Muscle of leg (tissue), 16 donors: ENCODE measurements at places on chromosomes 2 and 18. TPM values are rescaled to one million over a fixed set of nuclear protein-coding genes. Genes with fewer than 3 reads are reported as not detected.

GRCh38 chr2:204625135-204625534 is 79.9 kb downstream of the PARD3B start:
- DNase-seq, result peak; percentile 9
- no peaks in the 10 kb centered on the region for H3K27me3 ChIP-seq

GRCh38 chr2:202604699-202605098 is 30.1 kb upstream of the FAM117B start:
- no peaks in the 10 kb centered on the region for H3K36me3 ChIP-seq
- no peak for DNase-seq
- H3K27me3 ChIP-seq, result no peaks in the 10 kb centered on the region
- H3K27ac ChIP-seq, result no peak overlapping the region

- H3K4me1 ChIP-seq, result peaks cover 13% of the 10 kb centered on the region
- no peaks in the 10 kb centered on the region for H3K27me3 ChIP-seq
- H3K4me3 ChIP-seq, result peak overlapping the region; percentile 77
- no peaks in the 10 kb centered on the region for H3K36me3 ChIP-seq
- peak overlapping the region; percentile 76 for H3K27ac ChIP-seq
- peak; percentile 77 for DNase-seq
These were observed 963 bp downstream of the INPP1 start for GRCh38 chr2:190344276-190344827.

DNA sequence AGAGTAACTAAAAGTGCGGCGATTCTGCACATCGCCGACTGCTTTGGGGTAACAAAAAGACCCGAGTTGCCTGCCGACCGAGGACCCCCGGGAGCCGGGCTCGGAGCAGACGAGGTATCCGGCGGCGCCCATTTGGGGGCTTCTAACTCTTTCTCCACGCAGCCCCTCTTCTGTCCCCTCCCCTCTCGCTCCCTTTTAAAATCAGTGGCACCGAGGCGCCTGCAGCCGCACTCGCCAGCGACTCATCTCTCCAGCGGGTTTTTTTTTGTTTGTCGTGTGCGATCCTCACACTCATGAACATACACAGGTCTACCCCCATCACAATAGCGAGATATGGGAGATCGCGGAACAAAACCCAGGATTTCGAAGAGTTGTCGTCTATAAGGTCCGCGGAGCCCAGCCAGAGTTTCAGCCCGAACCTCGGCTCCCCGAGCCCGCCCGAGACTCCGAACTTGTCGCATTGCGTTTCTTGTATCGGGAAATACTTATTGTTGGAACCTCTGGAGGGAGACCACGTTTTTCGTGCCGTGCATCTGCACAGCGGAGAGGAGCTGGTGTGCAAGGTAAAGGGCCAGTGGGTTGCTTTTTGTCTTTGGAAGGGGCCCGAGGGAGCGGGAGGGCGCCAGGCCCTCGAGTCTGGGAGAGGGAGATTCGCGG is 1.4 kb downstream of the TRIB2 start:
- H3K4me1 ChIP-seq, result peaks cover 34% of the 10 kb centered on the region
- H3K27me3 ChIP-seq, result peaks cover 7% of the 10 kb centered on the region
- peaks cover 3% of the 10 kb centered on the region for H3K36me3 ChIP-seq
- peak overlapping the region; percentile 95 for H3K4me3 ChIP-seq
- peak; percentile 67 for DNase-seq

DNA sequence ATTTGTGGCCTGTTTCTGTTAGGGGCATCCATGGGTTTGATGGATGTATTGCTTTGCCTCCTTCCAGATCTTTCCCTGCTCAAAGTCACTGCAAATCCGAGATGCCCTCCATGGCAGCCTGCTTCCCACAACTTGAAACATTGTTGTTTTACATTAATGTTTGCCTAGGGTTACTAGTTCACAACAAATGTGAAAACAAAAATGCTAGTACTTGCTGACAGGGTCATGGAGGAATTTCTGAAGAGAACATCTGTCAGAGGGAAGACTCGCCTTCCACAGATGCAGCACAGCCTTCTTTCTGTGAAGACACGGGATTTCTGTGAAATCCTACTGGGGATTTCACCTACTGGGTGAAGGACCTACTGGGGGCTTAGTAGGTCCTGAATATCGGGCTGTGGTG is 260.0 kb upstream of the FN1 start:
- H3K4me3 ChIP-seq, result no peak overlapping the region
- no peaks in the 10 kb centered on the region for H3K27me3 ChIP-seq
- no peak for DNase-seq
- H3K4me1 ChIP-seq, result no peaks in the 10 kb centered on the region
- no peaks in the 10 kb centered on the region for H3K36me3 ChIP-seq

- no peaks in the 10 kb centered on the region for H3K27me3 ChIP-seq
- DNase-seq, result no peak
- no peaks in the 10 kb centered on the region for H3K36me3 ChIP-seq
These were observed 53.5 kb upstream of the NDUFV2 start for GRCh38 chr18:9048808-9049494.

DNA sequence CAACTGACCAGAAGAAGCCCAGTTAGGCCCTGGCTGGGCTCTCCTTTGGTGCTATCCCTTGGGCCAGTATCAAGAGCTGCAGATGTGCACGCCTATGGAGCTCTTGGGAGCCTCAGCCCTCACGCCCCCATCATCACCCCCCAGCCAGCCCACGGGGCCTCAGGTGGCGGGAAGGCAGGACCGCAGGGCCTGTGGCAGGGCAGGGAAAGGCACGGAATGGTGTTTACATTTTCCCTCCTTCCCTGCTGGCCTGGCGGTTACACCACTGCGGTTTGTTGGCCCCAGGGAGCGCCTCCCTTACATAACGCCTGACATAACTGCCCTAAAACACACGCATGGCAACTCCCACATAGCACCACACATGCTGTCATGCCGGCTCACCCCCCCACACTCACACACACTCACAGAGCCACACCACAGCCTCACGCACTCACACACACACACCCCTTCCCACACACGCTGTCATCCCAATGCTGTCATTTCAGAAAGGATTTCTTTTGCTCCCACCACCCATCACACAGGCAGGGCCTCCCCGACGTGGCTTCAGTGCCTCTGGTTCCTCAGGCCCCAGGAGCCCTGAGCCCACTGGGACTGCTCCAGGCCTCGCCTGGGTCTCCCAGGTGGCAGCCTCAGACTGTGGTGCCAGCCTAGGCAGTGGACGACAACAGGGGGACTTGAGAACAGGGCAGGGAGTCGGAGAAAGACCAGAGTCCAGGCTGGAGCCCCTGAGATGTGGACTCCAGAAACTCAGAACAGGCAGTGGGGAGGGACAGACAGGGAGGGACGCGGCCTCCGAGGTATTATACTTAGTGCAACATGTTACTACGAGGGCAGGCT is 15.7 kb downstream of the ZFP36L2 start:
- H3K36me3 ChIP-seq, result no peaks in the 10 kb centered on the region
- peaks cover 27% of the 10 kb centered on the region for H3K4me1 ChIP-seq
- no peak overlapping the region for H3K4me3 ChIP-seq
- peak; percentile 70 for DNase-seq

DNA sequence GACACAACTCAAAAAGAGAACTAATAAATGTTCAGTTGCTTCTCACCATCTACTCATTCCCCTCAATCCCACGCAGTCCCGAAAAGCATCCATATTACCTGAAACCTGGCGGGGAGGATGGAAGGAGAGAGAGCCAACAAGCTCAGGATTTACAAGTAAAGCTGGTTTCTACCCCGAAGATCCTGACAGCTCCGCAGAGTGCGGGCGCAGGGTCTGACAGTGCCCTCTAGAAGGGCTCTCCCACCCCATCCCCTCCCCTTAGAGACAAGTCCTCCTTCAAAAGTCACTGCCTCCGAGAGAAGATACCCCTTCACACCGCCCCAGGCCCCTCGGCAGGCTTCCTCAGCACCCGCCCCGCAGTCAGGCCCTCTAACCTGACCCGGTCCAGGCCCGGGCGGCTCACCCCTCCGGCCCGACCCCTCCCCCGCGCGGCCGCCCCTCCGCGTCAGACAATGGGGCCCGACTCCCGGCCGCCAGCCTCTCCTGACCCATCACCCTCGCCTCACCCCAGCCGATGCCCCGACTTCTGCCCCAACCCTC is 550 bp downstream of the RAB1A start:
- peak overlapping the region; percentile 100 for H3K27ac ChIP-seq
- H3K27me3 ChIP-seq, result peaks cover 2% of the 10 kb centered on the region
- peak overlapping the region; percentile 99 for H3K4me3 ChIP-seq
- DNase-seq, result peak; percentile 70
- H3K36me3 ChIP-seq, result no peaks in the 10 kb centered on the region

DNA sequence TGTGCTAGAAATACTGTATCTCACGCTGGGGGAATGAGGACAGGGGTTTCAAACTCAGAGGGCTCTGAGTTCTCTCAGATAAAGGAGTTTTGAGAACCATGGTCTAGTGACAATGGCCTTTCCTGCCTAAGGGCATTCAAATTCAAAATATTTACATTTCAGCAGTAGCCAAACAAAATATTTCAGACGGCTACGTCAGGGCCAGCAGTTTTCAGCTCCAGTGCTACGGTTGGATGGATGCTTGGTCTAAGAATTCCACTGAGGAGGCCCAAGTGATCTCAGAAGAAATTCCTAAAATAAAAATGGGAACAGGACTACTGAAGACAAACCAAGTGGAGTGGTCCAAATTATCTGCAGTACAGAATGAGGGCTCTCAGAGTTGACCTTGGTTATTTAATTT is 41.1 kb upstream of the SCG2 start:
- H3K27ac ChIP-seq, result no peak overlapping the region
- H3K36me3 ChIP-seq, result no peaks in the 10 kb centered on the region
- H3K27me3 ChIP-seq, result no peaks in the 10 kb centered on the region
- no peaks in the 10 kb centered on the region for H3K4me1 ChIP-seq
- no peak overlapping the region for H3K4me3 ChIP-seq
- DNase-seq, result no peak

DNA sequence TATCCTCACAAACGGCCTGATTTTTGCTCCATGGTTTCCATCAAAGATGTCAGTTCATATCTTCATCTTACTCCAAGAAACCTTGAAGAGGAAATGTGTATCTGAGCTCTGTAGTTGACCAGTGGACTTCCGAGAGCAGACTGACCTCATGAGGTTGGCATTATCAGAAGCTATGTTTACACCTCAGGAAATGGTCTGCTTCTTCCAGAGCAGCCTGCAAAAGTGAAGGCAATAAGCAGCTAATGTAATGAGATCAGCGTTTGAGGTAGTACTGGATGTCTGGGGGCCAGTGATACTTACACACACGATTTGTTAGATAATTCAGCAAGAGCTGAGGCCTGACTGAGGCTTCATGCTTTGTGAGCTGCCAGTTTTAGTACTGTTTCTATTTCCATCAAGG is 189.7 kb downstream of the LRRTM1 start:
- no peak overlapping the region for H3K4me3 ChIP-seq
- no peaks in the 10 kb centered on the region for H3K36me3 ChIP-seq
- H3K4me1 ChIP-seq, result no peaks in the 10 kb centered on the region
- H3K27me3 ChIP-seq, result no peaks in the 10 kb centered on the region
- DNase-seq, result no peak

GRCh38 chr2:49032126-49032525 is 122.2 kb downstream of the FSHR start:
- H3K36me3 ChIP-seq, result no peaks in the 10 kb centered on the region
- no peak overlapping the region for H3K4me3 ChIP-seq
- H3K4me1 ChIP-seq, result no peaks in the 10 kb centered on the region
- no peak overlapping the region for H3K27ac ChIP-seq

GRCh38 chr2:40591774-40592173 is 139.9 kb upstream of the SLC8A1 start:
- no peaks in the 10 kb centered on the region for H3K27me3 ChIP-seq
- H3K4me1 ChIP-seq, result no peaks in the 10 kb centered on the region
- no peaks in the 10 kb centered on the region for H3K36me3 ChIP-seq

GRCh38 chr2:175964195-175964594 is 37.9 kb downstream of the LNPK start:
- no peak overlapping the region for H3K4me3 ChIP-seq
- H3K4me1 ChIP-seq, result no peaks in the 10 kb centered on the region
- H3K27me3 ChIP-seq, result no peaks in the 10 kb centered on the region
- no peak overlapping the region for H3K27ac ChIP-seq

GRCh38 chr2:26238311-26238958 is 6.0 kb downstream of the HADHA start:
- peak; percentile 71 for DNase-seq
- peaks cover 5% of the 10 kb centered on the region for H3K4me1 ChIP-seq
- no peak overlapping the region for H3K4me3 ChIP-seq
- no peaks in the 10 kb centered on the region for H3K27me3 ChIP-seq

DNA sequence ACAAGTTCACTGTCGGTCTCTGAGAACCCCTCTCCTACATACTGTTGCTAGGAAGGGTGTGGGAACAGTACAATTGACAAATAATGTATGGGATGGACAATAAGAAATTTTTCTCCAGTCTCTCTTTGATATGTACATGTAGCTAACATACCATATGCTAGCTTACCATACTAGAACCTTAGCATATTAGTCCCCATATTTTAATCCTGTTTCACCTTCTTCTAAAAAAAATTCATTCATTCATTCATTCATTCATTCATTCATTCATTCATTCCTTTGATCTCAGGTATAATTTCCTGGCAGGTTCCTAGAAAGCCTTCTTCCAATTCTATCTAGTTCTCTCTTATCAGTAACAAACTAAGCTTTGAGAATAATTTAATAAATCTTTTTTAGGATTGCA is 62.2 kb downstream of the TTC21B start:
- H3K4me3 ChIP-seq, result no peak overlapping the region
- H3K36me3 ChIP-seq, result peaks cover 20% of the 10 kb centered on the region
- DNase-seq, result no peak
- no peaks in the 10 kb centered on the region for H3K27me3 ChIP-seq
- no peaks in the 10 kb centered on the region for H3K4me1 ChIP-seq
- H3K27ac ChIP-seq, result no peak overlapping the region

GRCh38 chr2:181308766-181309515 is 148.2 kb upstream of the ITGA4 start:
- no peaks in the 10 kb centered on the region for H3K36me3 ChIP-seq
- no peak overlapping the region for H3K27ac ChIP-seq
- H3K4me1 ChIP-seq, result peaks cover 3% of the 10 kb centered on the region

DNA sequence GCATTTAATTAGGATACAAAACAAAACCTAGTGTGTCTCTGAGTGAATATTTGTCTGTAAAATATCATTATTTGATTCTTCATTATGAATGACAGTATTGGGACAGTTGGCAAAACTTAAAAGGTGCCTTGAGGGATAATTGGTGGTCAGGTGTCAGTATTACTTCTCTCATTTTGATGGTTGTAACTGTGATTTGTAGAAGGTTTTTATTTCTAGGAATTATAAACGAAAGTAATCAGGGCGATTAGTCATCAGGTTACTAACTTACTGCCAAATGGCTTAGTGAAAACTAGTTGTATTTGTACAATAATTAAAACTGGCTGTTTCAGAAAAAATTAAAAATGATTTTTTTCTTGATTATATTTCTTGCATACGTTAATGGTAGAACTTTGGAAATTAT is 117.6 kb downstream of the BIRC6 start:
- H3K4me3 ChIP-seq, result no peak overlapping the region
- H3K27me3 ChIP-seq, result no peaks in the 10 kb centered on the region
- no peak overlapping the region for H3K27ac ChIP-seq
- no peak for DNase-seq

GRCh38 chr18:22052405-22053105 is 116.8 kb upstream of the GATA6 start:
- H3K4me3 ChIP-seq, result no peak overlapping the region
- no peak overlapping the region for H3K27ac ChIP-seq
- H3K27me3 ChIP-seq, result no peaks in the 10 kb centered on the region

- no peaks in the 10 kb centered on the region for H3K36me3 ChIP-seq
- peaks cover 7% of the 10 kb centered on the region for H3K4me1 ChIP-seq
These were observed 72.9 kb downstream of the DCDC2C start for GRCh38 chr2:3776311-3776710.

Gene TFCP2L1
- polyA plus RNA-seq, result 0.32 TPM

Gene TCF23
- polyA plus RNA-seq, result 0.22 TPM

Gene FHOD3
- polyA plus RNA-seq, result 36.4 TPM

Gene MAP4K3
- polyA plus RNA-seq, result 28.3 TPM

Gene CAPN14
- 0.04 TPM for polyA plus RNA-seq

Gene C2orf78
- polyA plus RNA-seq, result not detected

Gene GCG
- 30.9 TPM for polyA plus RNA-seq

Gene DES
- 2,572 TPM for polyA plus RNA-seq

Gene KCNF1
- polyA plus RNA-seq, result 5.5 TPM

Gene MYO3B
- polyA plus RNA-seq, result 0.16 TPM
